Panc1 (cell line): ENCODE measurements at places on chromosomes 4 and X. TPM values are rescaled to one million over a fixed set of nuclear protein-coding genes. Genes with fewer than 3 reads are reported as not detected.

DNA sequence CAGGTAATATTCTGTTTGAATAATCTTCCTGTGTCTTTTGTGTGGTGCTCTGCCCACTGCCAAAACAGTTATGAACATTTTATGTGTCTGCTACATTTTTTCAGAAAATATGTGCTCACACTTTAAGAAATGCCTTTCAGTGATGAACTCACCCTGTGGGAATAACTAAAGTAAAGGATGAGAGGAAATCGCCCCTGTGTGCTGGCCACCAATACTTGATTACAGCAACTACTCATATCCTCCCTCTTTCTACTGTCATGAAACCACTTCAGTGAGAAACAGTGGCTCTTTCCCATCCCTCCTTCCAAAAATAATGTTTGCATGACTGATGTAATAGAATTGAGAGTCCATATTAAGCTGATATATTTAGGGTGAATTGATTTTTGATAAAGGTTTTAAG is 900.9 kb downstream of the RAB28 start:
- DNase-seq = no peak

- DNase-seq = no peak
Measured at GRCh38 chrX:12439416-12439815, 301.1 kb downstream of the FRMPD4 start.

- no peak for DNase-seq
Measured at GRCh38 chr4:7237873-7238272, 45.5 kb downstream of the SORCS2 start.

- no peak for DNase-seq
Measured at GRCh38 chrX:129530410-129530809, 7.1 kb upstream of the SMARCA1 start.

GRCh38 chr4:34258176-34258575 is 1986.1 kb downstream of the ARAP2 start:
- no peak for DNase-seq

CDKL2 gene
- total RNA-seq = 5.7 TPM
